NCI-H1048 (cell line): ENCODE measurements at places on chromosomes 3 and 15.

DNA sequence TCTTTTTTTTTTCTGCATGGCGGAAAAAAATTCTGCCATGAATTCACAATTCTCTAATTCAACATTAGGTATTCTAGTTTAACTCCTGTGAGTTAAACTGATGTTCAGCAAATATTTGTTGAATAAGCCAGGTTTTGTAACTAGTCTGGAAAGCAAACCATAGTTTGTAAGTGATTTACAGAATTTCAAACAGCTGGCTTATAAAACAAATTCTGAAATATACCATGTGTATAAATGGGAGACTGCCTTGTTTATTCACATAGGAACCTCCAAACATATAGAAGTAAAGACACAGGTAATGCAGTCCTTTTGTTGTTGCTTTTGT is 101.1 kb downstream of the IL1RAP start:
- DNase-seq, result no peak

- DNase-seq, result no peak
Observed at GRCh38 chr3:21795921-21796320, 44.9 kb upstream of the ZNF385D start.

- DNase-seq, result no peak
Observed at GRCh38 chr3:38968891-38969290, 82.9 kb downstream of the SCN11A start.

GRCh38 chr15:64249883-64250575 is 87.2 kb upstream of the PPIB start:
- DNase-seq, result no peak

DNA sequence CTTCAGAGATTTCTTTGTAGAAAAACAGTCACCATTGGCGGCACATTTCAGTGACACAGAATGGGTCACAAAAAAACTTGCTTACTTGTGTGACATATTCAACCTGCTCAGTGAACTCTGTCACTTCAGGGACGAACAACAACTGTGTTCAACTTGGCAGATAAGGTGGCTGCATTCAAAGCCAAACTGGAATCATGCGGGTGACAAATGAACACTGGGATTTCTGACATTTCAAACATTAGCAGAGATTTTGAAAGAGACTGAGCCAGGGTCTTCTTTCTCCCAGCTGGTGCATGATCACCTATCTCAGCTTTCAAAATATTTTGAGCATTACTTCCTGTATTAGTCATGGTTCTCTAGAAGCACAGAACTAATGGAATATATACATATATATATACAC is 1.9 kb upstream of the EID1 start:
- DNase-seq, result no peak

- DNase-seq, result no peak
Observed at GRCh38 chr3:131622726-131623125, 120.0 kb upstream of the MRPL3 start.

GRCh38 chr15:71290002-71290401 is 174.7 kb downstream of the THSD4 start:
- DNase-seq, result no peak

- no peak for DNase-seq
Observed at GRCh38 chr3:18672561-18672960, 247.4 kb upstream of the SATB1 start.

DNA sequence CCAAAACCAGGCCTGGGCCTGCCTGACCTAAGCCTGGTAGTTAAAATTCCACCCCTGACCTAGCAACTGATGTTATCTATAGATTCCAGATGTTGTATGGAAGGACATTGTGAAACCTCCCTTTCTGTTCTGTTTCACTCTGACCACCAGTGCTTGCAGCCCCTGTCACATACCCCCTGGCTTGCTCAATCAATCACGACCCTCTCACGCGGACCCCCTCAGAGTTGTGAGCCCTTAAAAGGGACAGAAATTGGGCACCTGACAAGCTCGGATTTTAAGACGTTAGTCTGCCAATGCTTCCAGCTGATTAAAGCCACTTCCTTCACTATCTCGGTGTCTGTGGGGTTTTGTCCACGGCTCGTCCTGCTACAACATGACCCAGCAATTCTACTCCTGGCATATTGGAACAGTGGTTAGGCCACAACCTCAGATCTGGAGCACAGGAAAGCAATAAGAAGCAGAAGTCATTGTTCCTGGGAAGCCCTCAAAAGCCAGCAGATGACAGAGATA is 36.7 kb upstream of the LHFPL4 start:
- no peak for DNase-seq

GRCh38 chr3:117181222-117181621 is 471.6 kb downstream of the TUSC7 start:
- DNase-seq, result no peak

GRCh38 chr3:102741105-102741504 is 306.3 kb downstream of the ZPLD1 start:
- no peak for DNase-seq

GRCh38 chr15:68265081-68265480 is 12.5 kb upstream of the FEM1B start:
- DNase-seq, result no peak

DNA sequence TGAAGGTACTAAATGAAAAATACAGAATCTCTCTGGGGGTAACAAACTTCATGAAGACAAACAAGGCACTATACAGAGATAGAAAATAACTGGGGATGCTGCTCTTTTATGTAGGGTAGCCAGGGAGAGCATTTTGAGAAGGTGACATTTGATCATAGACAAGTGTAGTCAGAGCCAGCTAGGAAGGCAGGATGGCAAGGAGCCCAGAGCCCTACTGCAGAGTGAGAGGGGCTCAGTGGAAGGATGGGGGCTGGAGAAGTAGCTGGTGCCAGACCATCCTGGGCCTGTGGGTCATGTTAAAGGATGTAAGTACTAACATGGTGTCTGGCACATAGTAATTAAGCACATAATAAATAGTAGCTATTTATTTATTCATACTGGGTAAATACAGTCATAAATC is 133.6 kb downstream of the MEIS2 start:
- no peak for DNase-seq

- DNase-seq, result no peak
Observed at GRCh38 chr3:183584246-183584913, 28.9 kb upstream of the KLHL6 start.

- DNase-seq, result no peak
Observed at GRCh38 chr3:52279596-52279995, 1.1 kb upstream of the WDR82 start.

- no peak for DNase-seq
Observed at GRCh38 chr3:11221818-11222415, 50.3 kb upstream of the ATG7 start.

DNA sequence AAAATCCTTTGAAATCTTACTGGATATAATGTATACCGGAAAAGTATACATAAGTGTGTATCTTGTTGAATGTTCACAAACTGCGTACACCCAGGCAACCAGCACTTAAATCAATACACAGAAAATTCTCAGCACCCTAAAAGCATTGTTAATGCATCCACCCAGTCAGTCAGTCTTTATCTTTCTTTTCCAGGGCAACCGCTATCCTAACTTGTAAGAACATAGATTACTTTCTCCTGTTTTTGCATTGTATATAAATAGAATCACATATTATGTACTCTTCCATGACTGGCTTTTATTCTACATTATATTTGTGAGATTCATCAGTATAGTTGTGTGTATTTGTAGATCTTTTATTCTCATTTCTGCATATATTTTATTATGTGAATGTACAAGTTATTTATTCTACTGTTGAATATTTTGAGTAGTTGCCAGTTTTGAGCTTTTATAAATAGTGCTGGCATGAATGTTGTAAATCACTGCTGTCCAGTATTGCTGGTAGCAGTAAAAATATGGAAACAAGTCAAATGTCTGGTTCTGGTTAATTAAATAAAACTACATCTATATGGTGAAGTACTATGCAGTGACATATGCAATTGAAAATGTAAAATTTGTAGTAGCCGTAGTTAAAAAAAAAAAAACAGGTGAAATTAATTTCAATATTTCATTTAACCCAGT is 62.1 kb downstream of the PDCD6IP start:
- no peak for DNase-seq

GRCh38 chr3:164737174-164737573 is 341.1 kb downstream of the SI start:
- no peak for DNase-seq
